ENCODE measurements at places on chromosomes 1 and 21. TPM values are rescaled to one million over a fixed set of nuclear protein-coding genes. Genes with fewer than 3 reads are reported as not detected.

TSPEAR gene
- not detected for total RNA-seq

PALMD gene
- total RNA-seq, result 7.0 TPM

CCDC185 gene
- total RNA-seq, result not detected

DNA sequence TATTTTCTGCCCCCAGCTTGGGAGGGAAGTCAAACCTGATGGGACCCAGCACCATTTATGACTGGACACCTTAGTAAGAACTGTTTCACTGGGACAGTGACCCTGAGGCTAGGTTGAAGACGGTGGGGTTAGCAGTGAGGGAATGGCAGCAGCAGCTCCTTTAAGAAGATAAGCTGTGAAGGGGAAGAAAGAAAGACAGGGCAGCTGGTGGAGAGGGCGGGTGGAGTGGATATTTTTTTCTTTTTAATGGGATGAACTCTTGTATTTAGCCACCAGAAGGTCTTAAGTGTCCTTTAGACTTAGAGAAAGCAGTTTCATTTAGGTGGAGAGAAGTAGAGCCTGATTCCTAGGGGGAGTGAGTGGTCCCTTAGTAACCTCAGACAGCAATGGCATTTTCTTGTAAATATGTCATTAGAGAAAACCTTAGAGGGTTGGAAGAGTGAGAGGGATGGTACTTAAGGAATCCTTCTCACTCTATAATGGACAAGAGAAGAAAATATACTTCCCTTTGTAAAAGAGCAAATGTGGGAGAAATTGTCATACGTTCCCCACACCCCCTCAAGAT, 187.5 kb downstream of the HHAT start:
- H3K36me3 ChIP-seq, result peaks cover 2% of the 10 kb centered on the region
- H3K4me1 ChIP-seq, result peaks cover 11% of the 10 kb centered on the region
- no peaks in the 10 kb centered on the region for H3K27me3 ChIP-seq
- no peak overlapping the region for H3K4me3 ChIP-seq

- peaks cover 50% of the 10 kb centered on the region for H3K36me3 ChIP-seq
- no peak for DNase-seq
- no peaks in the 10 kb centered on the region for H3K27me3 ChIP-seq
- H3K4me1 ChIP-seq, result peaks cover 18% of the 10 kb centered on the region
- H3K27ac ChIP-seq, result peak overlapping the region; percentile 23
Measured at GRCh38 chr21:37202221-37203110, 64.7 kb downstream of the VPS26C start.

GRCh38 chr1:41844255-41844654, 74.5 kb downstream of the HIVEP3 start:
- no peaks in the 10 kb centered on the region for H3K36me3 ChIP-seq
- peaks cover 15% of the 10 kb centered on the region for H3K4me1 ChIP-seq
- DNase-seq, result no peak
- no peak overlapping the region for H3K4me3 ChIP-seq

DNA sequence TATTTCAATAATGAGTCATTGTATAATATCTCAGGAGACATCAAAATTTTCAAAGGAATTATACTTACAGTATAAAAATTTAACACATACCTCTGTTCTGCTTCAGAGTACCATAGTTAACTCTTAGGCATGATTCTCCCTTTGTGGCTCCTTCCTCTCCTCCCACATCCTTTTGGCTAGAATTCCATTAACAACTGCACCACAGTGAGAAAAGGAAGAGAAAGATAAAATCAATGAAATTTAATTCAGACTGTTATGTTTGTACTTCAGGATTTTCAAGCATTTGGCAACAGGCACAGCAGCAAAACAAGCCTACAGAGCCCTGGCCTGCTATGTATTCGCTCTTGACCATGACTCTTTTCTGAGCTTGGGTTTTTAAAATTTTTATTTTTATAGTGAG, 57.2 kb upstream of the SGIP1 start:
- H3K27me3 ChIP-seq, result no peaks in the 10 kb centered on the region
- peaks cover 17% of the 10 kb centered on the region for H3K4me1 ChIP-seq
- H3K36me3 ChIP-seq, result no peaks in the 10 kb centered on the region
- H3K4me3 ChIP-seq, result no peak overlapping the region

DNA sequence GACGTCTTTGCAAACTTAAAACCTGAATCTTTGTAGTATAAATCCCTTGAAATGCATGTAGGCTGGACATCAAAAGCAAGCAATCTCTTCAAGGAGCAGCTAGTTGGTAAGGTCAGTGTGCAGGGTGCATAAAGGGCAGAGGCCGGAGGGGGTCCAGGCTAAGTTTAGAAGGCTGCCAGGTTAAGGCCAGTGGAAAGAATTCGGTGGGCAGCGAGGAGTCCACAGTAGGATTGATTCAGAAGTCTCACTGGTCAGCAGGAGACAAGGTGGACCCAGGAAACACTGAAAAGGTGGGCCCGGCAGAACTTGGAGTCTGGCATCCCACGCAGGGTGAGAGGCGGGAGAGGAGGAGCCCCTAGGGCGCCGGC, 390 bp upstream of the PCSK9 start:
- DNase-seq, result no peak
- H3K4me1 ChIP-seq, result peaks cover 29% of the 10 kb centered on the region
- H3K4me3 ChIP-seq, result peak overlapping the region; percentile 65
- peaks cover 66% of the 10 kb centered on the region for H3K27me3 ChIP-seq
- no peak overlapping the region for H3K27ac ChIP-seq
